ENCODE measurements at places on chromosomes 16 and 17.

DNA sequence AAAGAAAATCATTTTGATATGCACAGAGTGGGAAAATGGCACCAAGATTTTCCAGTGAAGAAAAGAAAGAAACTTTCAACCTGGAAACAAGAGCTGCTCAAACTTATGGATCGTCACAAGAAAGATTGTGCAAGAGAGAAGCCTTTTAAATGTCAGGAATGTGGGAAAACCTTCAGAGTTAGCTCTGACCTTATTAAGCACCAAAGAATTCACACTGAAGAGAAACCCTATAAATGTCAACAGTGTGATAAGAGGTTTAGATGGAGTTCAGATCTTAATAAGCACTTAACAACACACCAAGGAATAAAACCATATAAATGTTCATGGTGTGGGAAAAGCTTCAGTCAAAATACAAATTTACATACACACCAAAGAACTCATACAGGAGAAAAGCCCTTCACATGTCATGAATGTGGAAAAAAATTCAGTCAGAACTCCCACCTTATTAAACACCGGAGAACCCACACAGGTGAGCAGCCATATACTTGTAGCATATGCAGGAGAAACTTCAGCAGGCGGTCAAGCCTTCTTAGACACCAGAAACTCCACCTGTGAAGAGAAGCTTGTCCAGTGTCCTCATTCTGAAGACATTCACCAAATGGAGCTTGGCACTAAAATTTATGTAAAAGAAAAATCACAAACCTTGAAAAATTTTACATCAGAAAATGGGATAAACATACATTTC is 12.2 kb downstream of the ZNF75A start:
- no peak for DNase-seq

DNA sequence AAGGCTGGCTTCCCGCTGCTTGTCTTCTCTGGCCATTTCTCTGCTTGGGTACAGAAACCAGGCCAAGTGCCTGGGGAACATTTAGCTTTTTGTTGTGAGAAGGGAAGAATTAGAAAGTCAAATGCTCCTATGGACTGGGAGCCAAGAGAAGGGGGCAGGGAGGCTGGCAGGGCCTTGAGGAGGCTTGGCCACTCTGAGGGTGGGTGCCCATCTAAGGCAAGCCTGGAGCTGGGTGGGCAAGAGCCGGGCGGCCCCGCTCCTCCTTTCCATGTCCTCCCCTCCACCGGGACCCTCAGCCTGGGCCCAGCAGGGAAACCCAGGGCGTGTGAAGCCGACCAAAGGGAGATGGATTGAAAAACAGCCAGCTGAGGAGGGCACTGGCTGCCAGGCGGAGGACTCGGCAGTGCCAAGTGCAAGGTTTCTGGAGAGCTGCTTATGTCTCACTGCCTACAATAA is 69.4 kb downstream of the NTN1 start:
- DNase-seq = no peak

DNA sequence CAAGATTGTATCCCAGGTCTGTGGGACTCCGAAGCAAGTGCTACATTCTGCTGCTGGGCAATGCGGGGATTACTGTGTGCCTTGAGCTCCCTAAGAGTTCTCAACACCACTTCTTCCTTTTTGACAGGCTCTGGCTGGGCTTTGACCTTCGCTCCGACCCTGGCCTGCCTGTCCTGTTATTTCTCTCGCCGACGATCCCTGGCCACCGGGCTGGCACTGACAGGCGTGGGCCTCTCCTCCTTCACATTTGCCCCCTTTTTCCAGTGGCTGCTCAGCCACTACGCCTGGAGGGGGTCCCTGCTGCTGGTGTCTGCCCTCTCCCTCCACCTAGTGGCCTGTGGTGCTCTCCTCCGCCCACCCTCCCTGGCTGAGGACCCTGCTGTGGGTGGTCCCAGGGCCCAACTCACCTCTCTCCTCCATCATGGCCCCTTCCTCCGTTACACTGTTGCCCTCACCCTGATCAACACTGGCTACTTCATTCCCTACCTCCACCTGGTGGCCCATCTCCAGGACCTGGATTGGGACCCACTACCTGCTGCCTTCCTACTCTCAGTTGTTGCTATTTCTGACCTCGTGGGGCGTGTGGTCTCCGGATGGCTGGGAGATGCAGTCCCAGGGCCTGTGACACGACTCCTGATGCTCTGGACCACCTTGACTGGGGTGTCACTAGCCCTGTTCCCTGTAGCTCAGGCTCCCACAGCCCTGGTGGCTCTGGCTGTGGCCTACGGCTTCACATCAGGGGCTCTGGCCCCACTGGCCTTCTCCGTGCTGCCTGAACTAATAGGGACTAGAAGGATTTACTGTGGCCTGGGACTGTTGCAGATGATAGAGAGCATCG is 2.4 kb downstream of the SLC16A13 start:
- DNase-seq = no peak

DNA sequence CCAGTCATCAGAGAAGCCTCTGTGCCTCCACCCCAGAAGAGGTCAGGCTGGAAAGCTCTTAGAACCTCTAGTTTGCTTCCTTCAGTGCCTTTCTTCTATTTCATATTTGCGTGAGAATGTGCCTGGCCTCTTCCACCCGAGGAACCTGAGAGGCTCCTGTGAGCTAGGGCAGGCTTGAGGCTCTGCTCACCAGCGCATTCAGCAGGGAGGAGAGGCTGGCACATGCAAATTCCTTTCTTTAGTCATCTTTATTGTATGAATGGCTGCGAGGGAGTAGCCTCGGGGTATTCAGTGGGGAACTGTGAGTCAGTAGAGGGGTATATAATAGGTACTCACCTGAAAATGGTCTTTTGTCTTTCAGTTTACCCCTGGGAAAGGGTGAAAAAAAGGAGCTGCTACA is 268.3 kb downstream of the ABCC12 start:
- DNase-seq = no peak

GRCh38 chr16:48810803-48811453 is 200.9 kb upstream of the N4BP1 start:
- DNase-seq = no peak

- no peak for DNase-seq
Measured at GRCh38 chr17:81401723-81402529, 6.7 kb downstream of the BAHCC1 start.

GRCh38 chr16:86229866-86230656 is 280.3 kb upstream of the FOXF1 start:
- DNase-seq = no peak

Data from esophagus squamous epithelium (tissue), 5 donors.